ENCODE measurements at places on chromosomes 5 and 9.

- DNase-seq = no peak
These were observed 46.7 kb upstream of the CER1 start for GRCh38 chr9:14769230-14769571.

DNA sequence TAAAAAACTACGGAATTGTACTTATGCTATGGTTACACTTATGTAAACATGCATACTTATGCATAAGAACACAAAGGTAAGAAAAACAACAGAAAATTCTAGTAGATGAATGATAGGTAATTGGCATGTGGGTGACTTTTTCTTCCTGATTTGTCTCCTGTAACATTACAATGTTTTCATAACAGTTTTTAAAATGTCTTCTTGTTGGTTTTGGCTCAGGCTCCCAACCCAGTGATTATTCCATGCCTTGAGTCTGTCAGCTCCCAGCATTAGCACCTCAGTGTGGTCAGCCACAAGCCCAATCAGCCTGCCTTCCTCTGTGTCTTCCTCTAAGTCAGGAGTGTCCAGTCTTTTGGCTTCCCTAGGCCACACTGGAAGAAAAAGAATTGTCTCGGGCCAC is 7.9 kb upstream of the FOXE1 start:
- no peak for DNase-seq

DNA sequence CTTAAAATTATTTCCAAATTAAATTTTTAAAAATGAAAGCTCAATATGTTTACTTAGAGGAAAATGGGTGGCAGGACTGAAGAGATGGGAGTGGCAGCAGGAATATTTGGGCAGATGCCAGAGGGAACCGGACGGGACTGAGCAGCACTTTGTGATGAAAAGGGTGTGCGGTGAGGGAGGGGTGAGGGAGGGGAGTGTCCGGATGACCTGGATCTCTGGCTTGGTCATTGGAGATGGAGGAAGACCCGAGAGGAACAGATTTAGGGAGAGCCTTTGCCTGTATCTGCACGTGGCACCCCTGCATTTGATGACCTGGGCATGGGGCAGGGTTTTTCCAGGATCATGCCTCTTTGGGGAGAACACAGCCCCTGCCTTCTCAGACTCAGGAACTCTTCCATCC is 201.1 kb upstream of the MVB12B start:
- no peak for DNase-seq

GRCh38 chr9:99732715-99733114 is 89.0 kb upstream of the NR4A3 start:
- no peak for DNase-seq

- no peak for DNase-seq
These were observed 800.1 kb downstream of the BRINP1 start for GRCh38 chr9:118569148-118569547.

DNA sequence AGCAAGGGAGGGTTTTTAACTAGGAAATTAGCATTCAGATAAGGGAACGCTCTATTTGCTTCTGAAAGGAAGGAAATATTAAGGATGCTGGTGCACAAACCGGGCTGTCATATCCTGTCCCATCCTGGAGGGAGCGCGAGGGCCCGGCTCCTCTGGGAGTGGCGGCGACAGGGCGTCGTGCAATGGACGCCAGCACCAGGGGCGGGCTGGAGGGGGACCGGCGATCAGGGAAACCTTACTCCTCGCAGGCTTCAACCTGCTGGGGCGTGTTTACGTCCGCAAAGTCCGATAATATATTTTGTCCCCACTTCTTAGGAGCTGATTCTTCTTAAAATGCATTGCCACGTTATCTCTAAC is 197.1 kb upstream of the TBCA start:
- DNase-seq = no peak

DNA sequence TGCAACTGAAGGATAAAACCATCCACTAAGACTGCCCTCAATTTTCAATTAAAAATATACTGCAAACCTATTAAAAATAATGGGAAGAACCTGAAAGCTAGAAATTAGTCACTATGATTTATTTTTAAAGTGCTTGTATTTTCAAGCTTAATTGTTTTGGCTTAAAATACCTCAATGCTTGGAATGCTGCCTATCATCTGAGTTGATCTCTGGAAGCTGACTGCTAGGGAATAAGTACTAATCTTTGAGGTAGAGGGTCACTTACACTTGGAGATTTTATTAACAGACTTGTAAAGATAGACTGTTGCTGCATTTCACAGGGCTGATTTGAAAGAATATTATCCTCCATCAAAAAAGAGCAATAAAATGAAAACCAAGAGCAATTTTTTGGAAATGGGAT is 6.2 kb downstream of the PCSK1 start:
- no peak for DNase-seq

GRCh38 chr9:109992293-109992692 is 212.3 kb downstream of the PALM2AKAP2 start:
- no peak for DNase-seq

DNA sequence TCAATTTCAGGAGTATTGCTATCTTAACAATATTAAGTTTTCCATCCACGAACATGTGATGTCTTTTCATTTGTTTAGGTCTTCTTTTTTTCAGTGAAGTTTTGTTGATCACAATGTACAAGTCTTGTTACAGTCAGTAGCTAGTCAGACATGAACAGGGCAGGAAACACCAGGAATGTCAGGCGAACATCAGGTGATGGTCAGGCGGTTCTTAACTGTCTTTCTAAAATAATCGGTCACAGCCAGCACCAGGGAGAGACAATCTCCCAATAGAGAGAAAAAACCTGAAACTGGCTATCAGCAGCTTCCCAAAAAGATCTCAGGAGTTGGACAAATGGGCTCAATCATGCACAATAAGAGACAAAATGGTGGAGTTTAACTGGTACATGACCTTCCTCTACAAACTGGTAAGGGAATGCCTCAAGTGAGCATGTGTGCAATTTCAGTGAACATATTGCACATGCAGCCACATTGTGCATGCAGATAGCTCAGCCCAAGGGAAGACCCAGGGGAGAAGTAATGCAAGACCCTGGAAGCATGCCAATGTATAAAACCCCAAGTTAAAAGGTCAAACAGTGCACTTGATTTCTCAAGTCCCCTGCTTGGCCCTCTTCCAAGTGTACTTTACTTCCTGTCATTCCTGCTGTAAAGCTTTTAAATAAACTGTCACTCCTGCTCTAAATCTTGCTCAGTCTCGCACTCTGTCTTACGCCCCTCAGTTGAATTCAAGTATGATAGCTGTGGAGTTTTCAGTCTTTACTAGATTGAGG is 176.1 kb upstream of the RASEF start:
- no peak for DNase-seq

DNA sequence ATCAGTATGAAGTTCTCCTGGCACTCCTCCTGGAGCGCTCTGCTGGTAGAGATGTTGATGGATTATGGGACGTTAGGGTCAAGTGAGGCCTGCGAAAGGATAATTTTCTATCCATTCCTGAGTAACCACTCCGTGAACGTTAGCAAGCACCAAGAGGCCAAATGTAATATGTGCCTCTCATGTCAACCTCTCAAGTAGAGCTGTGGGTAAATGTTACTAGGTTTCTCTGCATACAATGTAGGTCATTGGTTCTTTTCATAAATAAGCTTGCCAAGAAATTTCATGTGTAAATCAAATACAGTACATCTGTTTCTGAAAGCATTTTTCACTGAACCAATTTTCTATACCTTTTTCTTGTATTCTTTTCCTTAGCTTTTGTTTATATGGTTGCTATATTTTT is 126.3 kb downstream of the KDM4C start:
- no peak for DNase-seq

DNA sequence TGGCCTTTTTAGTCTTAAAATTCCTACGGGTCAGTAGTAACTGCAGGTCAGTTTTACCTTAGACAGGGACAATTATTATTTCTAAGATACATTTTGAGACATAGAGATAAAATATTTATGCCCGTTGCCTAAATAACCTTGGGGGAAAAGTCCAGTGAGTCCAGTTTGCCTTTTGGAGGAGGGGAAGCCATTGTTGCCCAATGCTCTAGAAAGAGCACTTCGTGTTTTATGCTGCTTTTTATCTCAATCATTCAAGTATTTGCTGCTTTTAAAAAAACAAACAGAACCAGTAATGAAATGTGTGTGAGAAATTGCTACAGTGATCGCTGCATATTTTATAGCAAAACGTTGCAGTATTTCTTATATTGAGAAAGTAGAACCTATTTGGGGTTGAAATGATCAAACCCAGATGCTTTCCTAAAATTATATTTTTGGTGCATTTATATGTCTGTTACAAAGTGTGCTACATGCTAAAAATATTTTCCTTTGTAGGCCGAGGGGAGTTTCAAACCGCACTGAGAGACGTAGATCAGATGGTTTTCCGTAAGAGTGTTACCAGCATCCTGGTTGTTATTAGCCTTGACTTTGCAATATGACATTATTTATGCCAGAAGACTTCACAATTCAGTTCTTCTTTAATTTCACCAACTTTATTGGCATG is 266.8 kb downstream of the AOPEP start:
- DNase-seq = no peak

- DNase-seq = no peak
These were observed 56.2 kb downstream of the ANGPTL2 start for GRCh38 chr9:127066060-127066850.

- DNase-seq = no peak
These were observed 7.0 kb downstream of the SQSTM1 start for GRCh38 chr5:179827680-179828079.
